Stimulated activated naive CD8-positive, alpha-beta T cell treated with anti-CD3 and anti-CD28 coated beads, Interleukin-15, amount 100 ng/mL, for 72 hours (primary cell): ENCODE measurements at places on chromosomes 7 and 10.

DNA sequence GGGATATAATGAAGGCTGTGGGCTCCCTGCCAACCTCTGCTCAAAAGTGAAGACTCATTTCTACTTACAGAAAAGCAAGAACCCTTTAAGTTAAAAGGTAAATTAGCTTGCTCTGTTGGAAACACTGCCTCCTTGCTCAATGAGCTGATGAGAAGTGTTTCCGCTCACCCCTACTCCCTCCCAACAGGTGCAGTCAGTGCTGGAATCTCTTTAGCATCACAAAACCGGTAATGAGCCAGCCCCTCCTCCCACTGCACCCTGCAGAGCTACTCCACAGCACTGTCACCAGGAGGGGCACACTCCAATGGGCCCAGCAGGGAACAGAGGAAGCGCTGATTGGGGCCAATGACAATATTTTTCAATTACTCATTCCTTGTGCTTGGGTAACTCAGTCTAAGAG, 262.5 kb downstream of the TCERG1L start:
- DNase-seq = no peak

DNA sequence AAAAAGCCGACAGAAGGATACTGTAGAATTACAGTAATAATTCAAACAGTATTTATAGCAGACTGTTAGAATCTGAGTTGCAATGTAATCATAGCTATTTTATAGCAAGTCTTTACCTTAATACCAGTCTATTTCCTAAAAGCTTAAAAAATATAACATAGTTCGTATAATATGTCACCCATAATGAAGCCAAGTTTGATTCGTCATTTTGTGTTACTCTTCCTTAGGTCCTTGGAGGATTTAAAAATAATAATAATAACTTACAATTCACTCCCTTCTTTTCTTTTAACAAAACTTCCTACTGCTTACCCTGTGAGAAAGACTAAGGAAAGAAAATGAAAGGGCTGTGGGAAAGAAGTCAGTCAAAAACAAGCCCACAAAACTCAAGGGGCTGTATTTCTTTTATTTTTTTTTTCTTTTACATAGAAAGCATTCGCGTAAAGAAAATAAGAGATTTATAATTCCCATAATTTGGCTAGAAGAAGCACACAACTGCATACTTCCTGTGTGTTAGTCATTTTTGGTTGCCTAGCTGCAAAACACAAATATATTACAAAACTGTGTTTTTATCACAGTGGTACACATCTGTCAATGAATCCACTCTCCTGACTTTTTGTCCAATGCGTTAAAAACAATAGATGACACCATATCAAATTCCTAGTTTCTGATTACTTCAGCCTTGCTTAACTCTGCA, 187.2 kb upstream of the CELF2 start:
- DNase-seq = no peak

- DNase-seq = no peak
Observed at GRCh38 chr10:4685904-4686643, 139.9 kb upstream of the AKR1E2 start.

- no peak for DNase-seq
Observed at GRCh38 chr10:796233-796632, 106.8 kb upstream of the DIP2C start.

DNA sequence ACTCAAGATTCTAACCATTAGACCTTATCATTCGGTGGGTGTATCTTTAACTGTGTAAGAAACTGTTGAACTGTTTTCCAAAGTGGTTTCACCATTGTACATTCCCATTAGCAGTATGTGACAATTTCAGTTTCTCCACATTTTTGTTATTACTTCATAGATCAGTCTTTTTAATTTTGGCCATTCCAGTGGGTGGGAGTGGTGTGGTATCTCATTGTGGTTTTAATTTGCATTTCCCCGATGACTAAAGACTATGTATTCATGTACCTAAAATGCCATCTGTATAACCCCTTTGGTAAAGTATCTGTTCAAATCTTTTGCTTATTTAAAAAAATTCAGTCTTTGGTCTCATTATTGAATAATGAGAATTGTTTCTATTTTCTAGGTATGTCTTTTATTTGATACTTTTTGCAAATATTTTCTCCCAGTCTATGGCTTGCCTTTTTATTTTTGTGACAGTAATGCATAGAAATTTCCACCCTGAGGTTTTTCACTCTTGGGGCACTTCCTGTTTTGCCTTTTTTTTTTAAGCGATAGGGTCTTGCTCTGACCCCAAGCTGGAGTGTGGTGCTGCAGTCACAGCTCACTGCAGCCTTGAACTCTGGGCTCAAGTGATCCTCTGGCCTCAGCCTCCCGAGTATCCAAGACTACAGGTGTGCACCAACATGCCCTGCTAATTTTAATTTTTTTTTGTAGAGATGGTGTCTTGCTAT, 141.1 kb upstream of the ITGB1 start:
- no peak for DNase-seq

DNA sequence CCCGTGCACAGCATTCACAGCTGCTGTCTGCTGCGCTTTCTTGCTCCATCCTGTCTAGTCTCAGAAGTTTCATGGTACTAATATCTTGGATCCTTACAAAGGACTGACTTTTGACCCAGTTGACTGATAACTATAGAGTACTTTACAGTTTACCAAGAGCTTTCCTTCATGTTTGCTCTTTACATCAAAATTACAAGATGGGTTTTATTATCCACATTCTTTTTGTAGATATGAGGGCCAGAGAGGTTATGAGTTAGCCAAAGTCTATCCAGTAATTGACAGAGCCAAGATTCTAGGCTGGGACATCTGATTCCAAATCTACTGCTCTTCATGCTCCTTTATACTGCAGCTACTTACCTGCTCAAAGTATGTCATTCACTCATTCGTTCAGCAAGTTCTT, 218.2 kb downstream of the AUTS2 start:
- no peak for DNase-seq

DNA sequence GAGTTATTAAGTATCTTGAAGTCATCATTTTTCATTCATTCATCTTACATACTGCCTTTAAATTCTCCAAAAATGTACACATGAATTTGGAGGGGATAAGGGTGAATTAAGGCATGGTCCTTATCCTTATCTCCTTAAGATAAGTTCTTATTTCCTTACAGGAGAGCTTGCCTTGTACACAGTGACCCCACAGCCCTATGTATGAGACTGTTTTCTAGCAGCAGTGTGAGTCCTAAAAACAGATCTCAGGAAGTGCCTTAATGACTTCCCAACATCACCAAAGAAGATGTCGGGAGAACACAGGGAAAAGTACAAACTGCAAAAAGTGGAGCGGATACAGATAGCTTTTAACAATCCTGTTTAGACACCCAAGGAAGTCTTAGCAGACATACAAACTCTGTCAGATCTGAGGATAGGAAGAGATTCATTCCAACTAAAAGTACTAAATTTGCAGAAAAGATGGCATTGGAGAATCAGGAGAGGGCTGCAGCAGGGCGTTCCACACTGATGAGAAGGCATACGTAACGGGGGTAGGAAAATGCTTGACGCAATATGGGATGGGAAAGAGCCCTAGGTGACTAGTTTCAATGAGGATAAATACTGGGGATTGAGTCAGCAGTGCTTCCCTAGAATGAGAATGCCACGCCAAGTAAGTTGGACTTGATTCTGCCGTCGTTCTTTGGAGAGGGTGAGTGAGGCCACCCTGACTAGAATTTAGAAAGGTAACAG, 570.2 kb downstream of the PARD3 start:
- DNase-seq = no peak

DNA sequence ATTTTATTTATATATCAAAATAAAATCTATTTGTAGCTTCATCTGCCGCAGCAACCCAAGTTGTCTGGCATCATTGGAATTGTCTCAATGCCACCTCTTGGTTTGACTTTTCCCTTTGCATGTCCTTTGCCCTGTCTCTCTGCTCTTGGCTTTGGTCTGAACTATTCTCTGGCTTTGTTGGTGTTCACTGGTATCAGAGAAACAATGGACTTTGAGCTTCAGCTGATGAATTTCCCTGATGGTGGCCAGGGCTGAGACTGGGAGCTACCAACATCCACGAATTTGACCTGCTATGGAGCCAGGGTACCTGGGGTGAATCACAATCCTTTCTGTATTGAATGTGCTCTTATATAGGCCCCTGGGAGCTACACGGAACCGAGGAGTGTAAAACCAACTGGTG, 311.7 kb upstream of the KIAA1217 start:
- DNase-seq = no peak

DNA sequence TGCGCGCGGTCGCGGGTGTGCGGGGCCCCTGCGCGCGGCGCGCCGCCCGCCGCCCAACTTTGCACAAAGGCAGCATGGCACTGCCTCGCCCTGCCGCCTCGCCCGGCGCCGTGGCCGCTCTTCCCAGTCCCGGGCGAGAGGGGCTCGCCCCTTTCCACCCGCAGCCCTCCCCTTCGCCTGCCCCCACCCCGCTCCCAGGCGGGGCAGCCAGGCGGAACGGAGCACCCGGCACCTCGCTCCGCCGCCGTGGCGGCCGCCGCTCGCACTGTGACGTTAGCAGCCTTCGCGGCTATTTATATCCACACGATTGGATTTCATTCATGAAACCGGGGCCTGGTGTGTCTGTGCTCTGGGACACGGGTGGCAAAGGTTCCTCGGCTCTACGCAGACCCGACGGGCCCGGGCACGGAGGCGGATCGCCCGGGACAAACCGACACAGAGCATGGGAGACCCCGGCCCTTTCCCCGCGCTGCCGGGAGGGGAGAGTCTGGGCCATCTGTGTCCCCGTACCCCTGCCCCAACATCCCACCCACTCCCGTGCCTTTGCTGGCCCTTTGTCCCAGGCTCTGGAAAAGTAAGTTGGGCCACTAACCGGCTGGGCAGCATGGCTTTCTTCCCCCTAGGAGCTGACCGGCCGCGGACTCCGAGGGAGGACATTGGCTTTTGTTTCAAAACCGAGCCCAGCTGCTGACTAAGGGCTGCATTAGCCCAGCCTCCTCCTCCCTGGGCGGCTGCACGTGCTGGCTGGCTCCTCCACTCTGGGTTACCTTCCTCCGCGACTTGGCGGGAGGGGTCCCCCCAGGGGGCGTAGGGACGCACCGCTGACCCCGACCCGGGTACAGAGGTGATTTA, at the start of gene RHOBTB1:
TSS of gene RHOBTB1 (minus strand) at position 128 of the 852 bp plus-strand sequence. CDS start 32,643 bp downstream, outside the sequence.
- peak; percentile 15 for DNase-seq

DNA sequence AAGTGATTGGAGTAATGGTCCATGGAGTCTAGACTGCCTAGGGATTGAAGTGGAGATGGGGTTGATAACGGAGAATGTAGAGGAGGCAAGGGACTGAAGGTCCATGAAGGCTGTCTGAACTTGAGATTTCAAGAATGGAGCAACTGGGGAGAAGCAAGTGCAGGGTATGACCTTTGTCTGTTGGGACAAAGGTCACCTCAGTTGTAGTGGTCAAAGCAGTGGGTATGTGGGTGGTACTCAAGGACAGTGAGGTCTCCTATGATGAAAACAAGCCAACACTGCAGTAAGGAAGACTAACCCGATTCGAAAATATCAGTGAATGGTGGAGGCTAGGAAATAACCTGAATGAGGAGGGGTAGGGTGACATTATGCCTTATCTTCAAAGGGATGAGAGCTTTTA, 5.4 kb upstream of the DDX21 start:
- no peak for DNase-seq

DNA sequence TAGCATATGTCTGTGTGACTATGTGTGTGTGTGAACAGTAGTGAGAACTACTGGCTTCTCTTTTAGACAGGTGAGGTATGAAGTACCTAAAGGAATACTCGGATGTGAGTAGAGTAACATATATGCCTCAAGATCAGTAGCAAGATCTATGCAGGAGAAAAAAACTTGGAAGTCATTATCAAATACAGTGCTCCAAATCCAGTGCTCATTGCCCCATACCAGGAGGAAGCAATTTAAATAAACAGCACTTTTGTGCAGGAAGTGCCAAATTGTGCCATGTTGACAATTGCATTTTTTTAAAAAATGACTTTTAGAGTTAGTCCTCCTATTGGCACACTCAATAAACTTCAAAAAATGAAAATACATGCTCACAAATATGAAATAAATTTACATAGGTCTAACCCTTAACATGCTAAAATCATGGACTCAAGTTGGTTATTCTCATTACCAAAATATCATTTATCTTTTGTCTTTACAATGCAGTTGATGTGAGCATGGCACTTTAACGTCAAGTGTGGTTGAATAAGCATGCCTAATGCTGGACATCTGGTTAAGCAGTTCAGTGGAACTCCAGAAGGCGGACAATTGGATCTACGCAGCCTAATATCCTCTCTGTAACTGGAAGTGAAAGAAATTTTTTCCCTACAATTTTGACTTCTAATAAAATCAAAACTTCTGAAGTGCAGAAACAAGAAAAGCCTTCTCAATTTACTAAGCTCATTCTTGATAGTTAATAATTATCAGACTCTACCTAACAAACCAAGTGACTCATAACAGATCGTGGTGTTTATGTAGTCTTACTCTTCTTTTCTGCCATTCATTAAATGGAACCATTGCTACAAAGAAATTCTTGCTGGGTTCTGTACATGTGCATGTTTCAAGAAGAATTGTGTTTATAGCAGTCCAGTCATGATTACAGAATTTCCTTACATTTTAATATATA, 195.2 kb downstream of the MDFIC start:
- no peak for DNase-seq

DNA sequence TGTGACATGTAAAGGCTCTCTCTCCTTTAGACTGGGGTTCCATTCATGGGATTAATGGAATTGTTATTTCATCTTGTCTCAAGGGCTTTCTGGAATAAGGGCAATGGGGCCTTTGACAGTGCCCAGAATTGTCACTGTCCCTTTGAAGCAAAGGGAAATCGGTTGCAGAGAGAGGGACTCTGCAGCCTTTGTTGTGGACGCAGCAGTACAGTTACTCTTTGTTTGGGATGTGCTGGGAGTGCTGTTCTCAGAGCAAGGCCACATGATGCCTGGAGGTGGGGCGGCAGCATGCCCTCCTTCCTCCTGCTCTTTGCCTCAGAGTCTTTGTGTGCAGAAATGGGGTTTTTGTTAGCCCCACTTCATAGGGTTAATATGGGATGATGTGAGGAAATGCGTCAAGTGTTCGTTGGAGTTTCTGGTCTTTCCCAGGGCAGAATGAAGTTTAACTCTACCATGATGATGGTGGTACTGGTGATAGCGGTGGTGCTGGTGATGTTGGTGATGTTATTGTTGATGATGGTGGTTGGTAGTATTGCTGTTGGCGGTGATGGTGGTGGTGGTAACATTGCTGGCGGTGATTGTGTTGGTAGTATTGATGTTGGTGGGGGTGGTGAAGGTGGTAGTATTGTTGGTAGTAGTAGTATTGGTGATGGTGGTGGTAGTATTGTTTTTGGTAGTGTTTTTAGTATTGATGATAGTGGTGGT, 45.3 kb downstream of the DOCK1 start:
- DNase-seq = no peak
